ENCODE measurements at places on chromosomes 7 and 10. TPM values are rescaled to one million over a fixed set of nuclear protein-coding genes. Genes with fewer than 3 reads are reported as not detected.

DNA sequence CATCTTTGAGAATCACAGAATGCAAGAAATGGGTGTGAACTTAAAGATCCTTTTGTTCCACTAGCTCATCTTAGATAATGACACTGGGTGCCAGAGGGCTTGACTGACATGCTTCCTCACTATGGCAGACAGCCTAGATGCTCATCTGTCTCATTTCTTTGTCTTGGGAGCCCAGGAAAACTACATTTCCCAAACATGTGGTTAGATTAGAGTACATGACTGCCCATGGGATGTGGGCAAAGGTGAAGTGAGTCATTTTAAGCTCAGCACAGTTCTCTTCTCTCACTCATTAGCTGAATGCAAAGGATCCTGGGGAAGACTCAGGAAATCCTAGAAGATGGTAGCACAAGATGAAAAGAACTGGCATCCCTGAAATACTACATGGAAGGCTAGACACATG, 32.5 kb upstream of the TBX20 start:
- DNase-seq, result no peak

GRCh38 chr10:33822774-33823173, 488.3 kb upstream of the NRP1 start:
- DNase-seq, result no peak

DNA sequence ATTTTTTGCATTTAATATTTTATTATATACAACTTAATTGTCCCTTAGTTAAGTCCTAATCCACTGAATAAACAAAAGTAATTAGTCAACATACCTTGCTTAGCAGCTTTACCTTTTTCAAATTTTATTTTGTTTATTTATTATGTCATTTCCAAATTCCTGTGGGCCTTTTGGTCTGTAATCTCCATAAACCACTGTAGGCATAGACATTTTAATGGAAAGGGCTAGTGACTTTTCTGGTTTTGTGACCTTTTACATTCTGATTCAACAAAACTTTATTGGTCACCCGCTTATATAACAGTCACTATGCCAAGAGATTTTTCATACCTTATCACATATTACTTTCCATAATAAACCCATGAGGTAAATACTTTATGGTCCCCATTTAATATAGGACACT, 181.3 kb upstream of the PRPS1L1 start:
- no peak for DNase-seq

Gene POLD2
- total RNA-seq, result 40.7 TPM

GRCh38 chr10:128158021-128158795, 32.0 kb upstream of the MKI67 start:
- no peak for DNase-seq

Gene ASZ1
- not detected for total RNA-seq

GRCh38 chr10:111087331-111087756, 10.5 kb downstream of the ADRA2A start:
- no peak for DNase-seq

Gene GRID2IP
- 0.30 TPM for total RNA-seq

GRCh38 chr7:33471636-33472242, 342.4 kb downstream of the BBS9 start:
- no peak for DNase-seq

DNA sequence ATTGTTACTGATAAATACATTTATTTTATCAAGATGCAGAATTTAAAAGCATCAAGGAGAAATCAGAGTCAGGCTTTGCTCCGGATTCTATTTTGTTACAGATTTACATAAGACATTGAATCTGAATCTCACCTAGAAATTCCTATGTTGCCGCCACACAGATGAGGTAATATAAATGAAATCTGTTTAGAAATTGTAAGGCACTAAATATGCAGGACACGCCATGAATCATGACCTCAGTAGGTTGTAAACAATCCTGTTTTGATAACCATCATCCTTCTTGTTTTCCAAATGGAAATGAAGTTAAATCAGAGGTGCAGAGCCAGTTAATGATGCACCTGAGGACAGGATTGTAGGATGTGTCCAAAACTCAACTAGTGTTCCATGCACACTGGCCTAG, 778.0 kb downstream of the MAGI2 start:
- DNase-seq, result no peak

Gene ASB10
- total RNA-seq, result not detected

Gene ADK
- total RNA-seq, result 58.9 TPM

- DNase-seq, result no peak
Observed at GRCh38 chr10:75654772-75655171, 223.3 kb downstream of the LRMDA start.

DNA sequence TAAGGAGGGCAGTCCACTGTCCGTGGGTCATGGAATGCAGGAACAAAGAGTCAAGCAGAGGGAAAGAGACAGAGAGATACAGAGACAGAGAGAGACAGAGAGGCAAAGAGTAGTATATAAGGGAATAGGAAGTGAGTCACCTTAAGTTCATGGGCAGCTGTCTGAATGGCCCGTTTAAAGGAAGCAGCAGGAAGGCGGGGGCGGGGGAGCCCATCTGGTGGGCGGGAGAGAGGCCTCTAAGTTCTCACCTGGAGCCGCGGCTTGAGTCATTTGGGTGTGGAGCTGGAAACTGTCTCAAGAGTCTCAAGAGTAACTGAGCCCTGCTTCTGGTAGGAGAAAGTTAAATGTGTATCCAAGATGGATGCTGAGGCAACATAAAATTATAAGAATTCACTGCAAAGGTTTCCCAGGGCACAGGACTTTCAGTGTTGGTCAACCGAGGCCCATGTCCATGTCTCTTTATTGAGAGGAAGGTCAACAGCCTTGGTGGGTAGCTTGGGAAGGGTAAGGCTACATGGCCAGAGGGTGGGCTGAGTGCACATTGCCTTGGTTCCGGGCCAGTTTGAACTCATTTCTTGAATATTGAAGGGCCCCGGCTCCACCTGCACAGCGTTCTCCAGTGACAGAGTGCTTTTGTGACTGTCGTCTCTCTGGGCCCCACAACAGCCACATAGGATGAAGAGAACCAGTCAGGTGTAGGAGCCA, 85.5 kb upstream of the CACUL1 start:
- no peak for DNase-seq

DNA sequence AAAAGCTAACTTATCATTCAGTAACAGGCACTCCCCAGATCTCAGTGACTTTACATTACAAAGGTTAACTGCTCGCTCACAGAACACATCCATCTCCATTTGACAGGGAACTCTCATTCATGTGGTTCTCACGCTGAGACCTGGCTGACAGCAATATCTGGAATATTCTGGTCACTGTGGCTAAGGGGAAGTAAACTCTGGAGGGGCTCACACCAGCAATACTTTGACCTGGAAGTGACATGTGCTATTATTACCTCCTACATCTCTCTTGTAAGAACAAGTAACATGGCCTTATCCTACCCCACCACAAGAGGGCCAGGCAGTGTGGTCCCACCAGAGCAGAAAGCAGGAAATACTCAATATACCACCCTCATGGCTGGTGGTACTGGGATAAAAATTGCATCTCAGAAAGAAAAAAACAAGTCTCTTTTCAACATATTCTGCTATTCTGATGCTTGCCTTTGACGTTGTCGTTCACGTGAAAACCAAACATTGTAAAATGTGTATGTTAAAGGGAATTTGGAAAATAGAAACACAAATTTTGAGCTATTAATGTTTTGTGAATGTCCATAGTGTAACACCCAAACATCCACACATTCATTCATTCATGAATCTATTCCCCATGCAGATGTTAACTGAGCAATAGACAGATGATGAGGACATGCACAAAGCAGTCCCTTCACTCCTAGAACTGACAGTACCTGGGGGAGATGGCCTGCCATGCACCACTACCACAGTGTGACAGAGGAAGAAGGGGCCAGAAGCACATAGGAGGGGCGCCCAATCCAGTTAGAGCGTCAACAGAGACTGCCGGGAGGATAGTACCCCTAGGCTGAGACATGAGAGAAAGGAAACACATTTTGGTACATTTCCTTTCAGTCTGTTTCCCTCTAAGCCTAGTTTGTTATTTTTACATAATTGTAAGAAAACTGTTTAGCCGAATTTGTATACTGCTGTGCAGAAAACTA, 166.0 kb upstream of the SP4 start:
- DNase-seq, result no peak

DNA sequence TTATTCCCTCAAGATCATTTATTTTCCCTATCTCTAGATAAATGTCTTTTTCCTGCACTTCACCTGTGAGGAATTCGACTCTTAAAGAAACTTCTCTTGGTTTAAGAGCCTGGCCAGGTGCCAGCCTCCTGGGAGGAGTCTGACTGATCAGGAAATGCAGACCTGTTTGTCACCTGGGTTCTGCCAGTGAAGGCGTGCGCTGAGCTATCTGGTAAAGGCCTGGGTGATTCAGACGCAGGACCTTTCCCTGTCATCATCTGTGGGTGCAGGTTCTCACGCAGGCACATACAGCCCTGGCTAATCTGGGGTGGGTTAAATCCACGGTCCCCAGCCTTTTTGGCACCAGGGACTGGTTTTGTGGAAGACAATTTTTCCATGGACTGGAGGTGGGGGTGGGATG, 65.3 kb upstream of the AQP1 start:
- no peak for DNase-seq

DNA sequence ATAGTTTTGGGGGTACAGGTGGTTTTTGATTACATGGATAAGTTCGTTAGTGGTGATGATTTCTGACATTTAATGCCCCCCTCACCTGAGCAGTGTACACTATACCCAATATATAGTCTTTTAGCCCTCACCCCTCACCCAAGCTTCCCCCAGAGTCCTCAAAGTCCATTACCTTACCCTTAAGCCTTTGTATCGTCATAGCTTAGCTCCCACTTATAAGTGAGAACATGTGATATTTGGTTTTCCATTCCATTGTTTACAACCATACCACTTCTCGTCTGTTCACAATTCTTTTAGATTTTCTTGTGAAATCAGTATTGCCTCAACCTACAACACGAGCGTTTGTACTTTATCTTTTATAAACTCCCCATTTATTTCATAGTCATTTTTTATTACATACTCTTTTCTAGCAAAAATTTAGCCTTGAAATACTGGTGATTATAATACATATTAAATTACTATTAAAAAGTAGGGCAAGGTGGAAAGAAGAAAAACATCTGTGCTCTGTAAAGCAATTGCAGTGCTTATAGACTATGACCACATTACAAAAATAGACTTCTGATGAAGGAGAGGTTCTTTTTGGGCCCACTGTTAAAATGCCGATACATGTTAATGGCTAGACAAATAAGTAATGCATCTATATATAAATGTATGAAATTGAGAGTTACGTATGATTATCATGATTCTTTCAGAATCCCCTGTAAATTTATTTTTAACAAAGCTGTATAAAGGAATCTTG, 164.8 kb downstream of the THSD7A start:
- DNase-seq, result no peak

- no peak for DNase-seq
Observed at GRCh38 chr7:78063758-78064157, 265.2 kb downstream of the PHTF2 start.

Gene SPAM1
- total RNA-seq, result not detected

Gene ZPBP
- total RNA-seq, result not detected

- no peak for DNase-seq
Observed at GRCh38 chr7:155464183-155464582, 6.3 kb downstream of the EN2 start.

DNA sequence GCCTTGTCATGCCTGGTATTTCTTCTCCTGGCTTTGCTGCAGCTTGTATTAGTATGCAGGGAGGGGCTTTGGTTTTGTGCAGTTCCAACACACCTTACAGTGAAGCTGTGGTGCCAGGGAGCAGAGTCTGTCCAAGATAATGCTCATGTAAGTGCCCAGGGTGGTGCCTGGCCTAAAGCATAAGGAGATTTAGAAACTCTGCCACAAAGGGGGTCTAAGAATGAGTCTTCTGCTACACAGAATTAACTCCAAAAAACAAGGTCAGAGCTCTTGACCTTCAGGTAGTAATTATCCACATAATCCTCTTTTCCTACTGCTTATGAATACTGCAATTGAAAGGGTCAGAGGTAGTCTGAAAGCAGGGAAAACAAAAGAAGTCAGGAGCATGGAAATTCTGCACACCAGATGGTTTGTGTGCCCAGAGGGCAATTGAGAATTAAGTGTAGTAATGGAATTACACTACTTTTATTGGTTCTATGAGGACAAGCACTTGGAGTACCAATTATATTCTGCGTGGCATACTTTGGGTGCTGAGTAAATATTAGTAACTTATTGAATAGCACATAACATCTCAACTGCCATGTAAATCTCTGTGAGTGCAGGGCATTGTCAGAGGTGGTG, 121.5 kb downstream of the KAT6B start:
- no peak for DNase-seq

Gene EBF3
- 14.3 TPM for total RNA-seq
